ENCODE measurements at places on chromosomes 11 and 22.

GRCh38 chr11:80724366-80724765, 1283.5 kb upstream of the TENM4 start:
- DNase-seq, result no peak

DNA sequence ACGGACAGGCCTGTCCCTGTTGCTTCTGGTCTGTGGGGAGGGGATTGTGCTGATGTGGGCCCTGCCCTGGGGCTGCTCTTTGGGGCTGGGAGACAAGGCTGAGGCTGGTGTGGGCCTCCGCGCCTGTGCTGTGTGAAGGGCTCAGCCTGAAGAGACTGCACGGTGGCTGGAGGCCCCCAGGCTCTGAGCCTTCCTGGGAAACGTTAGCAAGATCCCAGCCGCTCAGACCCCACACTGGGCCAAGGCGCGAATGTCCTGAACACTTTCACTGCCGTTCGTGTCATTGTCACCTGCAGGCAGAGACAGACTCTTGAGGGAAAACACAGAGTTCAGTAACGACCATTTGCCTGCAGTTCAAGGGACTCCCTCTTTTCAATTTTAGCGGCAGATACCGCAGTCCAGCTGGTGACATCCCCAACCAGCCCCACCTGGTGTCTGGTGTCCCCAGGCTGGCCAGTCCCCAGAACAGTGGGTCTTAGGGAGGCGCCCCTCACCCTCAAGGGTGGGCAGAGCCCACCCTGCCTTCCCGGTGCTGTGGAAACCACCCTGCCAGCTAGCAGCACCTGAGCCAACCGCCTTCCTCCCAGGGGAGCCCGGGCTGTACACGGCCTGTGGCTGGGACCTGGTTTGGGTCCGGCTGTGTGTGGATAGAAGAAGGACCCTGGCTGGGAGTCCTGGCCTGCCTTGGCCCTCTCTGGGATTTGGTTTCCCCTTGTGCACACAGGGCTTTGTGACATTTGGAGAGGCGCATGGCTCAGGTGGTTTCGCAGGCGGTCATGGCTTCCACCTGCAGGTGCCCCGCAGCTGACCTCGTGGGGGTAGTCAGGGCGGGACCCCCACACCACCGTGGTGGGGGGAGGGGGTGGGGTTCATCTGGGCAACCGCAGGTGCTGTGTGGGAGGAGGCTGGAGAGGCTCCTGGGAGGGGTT, 5.7 kb downstream of the PANX2 start:
- no peak for DNase-seq

DNA sequence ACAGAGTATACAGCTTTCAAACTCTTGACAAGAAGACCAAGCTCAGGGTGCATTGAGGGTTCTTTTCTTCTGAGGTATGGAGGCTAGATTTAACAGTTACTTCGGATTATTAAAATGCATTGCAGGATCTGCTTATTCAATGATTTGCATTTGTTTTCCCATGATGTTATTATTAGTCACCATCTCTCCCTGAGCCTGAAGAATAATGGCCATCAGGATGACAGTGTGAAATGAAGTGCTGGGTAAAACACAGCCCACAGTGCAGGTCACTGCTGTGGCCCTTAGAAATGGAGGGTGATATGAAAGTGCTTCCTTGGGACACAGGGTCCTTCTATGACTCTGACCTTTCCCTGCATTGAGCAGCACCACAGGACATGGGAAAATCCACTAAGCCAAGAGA, 40.0 kb downstream of the TECTA start:
- DNase-seq, result no peak

GRCh38 chr11:134155946-134156865, 67.6 kb downstream of the NCAPD3 start:
- no peak for DNase-seq

DNA sequence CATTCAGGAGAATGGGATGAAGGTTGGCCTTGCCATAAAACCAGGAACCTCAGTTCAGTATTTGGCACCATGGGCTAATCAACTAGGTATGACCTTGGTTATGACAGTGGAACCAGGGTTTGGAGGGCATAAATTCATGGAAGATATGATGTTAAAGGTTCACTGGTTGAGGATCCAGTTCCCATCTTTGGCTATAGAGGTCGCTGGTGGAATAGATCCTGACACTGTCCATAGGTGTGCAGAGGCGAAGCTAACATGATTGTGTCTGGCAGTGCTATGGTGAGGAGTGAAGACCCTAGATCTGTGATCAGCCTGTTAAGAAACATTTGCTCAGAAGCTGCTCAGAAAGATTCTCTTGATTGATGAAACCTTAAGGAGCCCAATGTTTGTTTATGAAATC, 5.7 kb downstream of the NF2 start:
- DNase-seq, result no peak
